Renal pelvis (tissue), 12 donors: ENCODE measurements at places on chromosomes 6 and 20. TPM values are rescaled to one million over a fixed set of nuclear protein-coding genes. Genes with fewer than 3 reads are reported as not detected.

DNA sequence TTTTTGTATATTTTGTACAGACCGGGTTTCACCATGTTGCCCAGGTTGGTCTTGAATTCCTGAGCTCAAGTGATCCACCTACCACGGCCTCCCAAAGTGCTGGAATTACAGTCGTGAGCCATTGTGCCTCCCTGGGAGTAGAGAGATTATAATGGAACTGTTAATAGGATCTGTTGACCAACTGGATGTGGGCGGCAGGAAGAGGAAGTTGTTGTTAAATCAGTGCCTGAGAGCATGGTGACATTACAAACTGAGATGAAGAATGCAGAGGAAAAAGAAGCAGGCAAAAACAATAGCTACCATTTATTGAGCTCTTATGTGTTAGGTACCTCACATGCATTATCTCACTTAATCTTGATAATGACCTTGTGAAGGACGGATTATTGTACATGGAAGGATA is 9.2 kb upstream of the L3MBTL3 start:
- no peak for DNase-seq

DNA sequence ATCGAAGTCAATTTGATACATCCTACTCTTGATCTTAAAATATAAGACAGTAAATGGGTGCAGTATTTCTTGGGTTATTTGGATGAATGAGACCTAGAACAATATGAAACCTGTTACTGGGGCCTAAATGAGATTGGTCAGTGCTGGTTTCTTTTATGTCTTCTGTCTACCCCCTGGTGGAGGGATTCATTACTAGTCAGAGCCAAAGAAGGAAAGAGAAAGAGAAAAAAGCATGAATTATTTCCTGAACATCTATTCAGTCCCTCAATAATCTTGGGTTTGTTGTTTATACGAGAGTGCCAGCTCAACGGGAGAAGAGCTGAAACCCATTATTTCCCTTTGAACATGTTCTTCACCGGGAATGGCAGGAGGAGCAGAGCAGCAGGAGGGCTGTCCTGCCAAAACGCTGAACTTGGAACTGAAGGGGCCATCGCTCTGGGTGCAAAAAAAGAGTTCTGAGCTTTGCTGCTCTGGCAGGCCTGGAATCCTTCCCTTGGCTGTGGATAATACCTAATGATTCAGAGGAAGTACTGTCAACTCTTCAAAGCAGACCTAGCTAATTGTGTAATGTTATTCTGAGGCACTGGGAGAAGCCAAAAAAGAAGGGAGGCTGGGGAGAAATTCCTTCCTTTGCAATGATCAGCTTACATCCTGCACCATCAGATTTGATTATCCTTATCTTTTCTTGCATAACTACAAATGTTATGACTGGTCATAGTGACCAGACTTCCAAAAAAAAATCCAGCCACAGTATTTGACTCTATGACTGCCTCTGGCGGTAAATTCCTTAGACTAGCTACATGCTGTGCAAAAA is 72.0 kb downstream of the BLOC1S5 start:
- DNase-seq, result no peak

DNA sequence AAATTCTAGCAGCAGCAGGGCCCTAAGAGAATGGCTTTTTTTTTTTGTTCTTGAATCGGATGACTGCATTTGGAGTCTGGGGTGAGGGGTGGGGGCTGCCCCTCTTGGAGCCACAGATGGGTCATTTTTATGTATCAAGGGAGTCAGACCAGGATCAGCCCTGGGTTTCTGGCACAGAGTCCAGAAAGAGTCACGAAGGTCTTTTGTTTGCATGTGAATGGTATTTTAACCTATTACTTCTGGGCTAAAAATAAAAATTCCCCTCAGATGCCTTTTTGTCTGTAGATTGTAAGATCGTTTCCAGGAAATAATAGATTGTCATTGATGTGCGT is 72.5 kb downstream of the PHACTR3 start:
- no peak for DNase-seq

DNA sequence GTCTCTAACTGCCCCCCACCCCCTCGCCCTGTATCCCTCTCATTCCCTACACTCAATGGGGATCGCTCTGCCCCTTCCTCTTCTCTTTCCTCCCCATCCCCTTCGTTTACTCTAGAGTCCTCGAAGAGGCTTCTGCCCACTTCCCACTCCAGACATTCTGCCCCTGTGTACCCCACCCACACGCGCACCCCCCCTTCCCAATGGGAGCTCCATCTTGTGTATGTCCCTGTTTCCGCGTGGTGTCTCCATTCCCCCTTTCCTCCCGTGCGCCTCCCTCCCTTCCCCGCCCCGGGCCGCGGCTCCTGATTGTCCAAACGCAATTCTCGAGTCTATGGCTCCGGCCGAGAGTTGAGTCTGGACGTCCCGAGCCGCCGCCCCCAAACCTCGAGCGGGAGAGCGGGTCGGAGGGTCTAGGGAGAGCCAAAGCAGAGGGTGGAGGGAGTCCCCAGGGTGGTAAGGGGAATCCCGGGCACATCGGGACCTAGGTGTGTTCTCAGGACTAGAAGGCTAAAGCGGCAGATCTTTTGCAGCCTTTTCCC is 679 bp upstream of the RING1 start:
- DNase-seq, result no peak

GRCh38 chr6:133156689-133157088 is 84.5 kb upstream of the EYA4 start:
- DNase-seq, result no peak

GRCh38 chr6:33851959-33852358 is 48.2 kb upstream of the MLN start:
- peak; percentile 65 for DNase-seq

The ZSCAN23 gene
- polyA plus RNA-seq, result 12.3 TPM

The CALHM6 gene
- 3.5 TPM for polyA plus RNA-seq
